ENCODE measurements at places on chromosomes 5 and 9.

DNA sequence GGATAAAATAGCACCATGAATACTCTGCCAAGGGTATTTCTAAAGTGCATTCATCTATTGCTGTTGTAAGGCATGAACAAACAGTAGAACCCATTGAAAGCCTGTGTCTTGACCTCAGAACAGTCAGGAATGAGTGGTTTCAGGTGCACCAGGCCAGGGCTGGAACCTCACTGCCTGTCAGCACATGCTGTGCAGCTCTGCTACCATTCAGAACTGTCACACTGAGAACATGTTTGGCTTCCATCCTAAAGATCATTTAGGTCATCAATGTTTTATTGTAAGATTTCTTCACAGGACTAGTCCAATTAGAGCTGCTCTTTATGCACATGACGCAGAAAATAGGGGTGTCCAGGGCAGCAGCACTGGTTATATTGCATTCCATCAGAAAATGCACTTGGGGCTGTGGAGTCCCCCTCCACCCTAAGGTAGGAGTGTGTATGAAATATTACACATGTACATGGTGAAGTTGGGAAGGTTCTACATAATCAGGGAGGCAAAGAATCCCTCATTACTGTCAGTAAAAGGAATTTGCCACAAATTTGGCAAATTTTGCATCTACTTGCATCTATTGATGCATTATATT lies 408.0 kb downstream of the CTNND2 start:
- DNase-seq, result no peak

GRCh38 chr9:125559194-125559593 lies 147.8 kb downstream of the MAPKAP1 start:
- no peak for DNase-seq

GRCh38 chr9:92647671-92648473 lies 22.1 kb downstream of the IPPK start:
- DNase-seq, result no peak

- no peak for DNase-seq
These were observed 381.1 kb upstream of the ACTBL2 start for GRCh38 chr5:57863661-57864060.

DNA sequence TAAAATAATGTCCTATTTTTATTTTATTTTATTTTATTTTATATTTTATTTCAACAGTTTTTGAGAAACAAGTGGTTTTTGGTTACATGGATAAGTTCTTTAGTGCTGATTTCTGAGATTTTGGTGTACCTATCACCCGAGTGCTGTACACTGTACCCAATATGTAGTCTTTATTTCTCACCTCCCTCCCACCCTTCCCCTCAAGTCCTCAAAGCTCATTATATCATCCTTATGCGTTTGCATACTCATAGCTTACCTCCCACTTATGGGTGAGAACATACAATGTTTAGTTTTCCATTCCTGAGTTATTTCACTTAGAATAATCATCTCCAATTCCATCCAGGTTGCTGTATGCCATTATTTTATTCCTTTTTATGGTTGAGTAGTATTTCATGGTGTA lies 63.5 kb downstream of the ARRDC3 start:
- no peak for DNase-seq

DNA sequence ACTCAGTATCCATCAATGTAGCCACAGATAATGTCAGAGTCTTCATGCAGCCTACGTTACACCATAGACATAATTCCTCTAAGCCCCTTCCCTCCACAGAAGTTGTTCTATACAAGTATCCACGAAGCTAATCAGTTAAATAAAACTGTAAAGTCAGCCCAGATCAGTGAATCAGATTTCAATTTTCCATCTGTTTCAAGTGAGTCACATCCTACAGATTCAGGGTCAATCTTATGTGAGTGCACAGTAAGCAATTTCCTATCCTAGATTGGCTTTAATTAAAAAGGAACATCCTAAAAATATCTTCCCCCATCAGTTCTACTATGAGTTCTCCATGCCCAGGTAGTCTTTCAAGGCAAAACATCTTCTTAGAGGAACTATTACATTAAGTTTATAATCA lies 402.5 kb downstream of the EFNA5 start:
- DNase-seq, result no peak

DNA sequence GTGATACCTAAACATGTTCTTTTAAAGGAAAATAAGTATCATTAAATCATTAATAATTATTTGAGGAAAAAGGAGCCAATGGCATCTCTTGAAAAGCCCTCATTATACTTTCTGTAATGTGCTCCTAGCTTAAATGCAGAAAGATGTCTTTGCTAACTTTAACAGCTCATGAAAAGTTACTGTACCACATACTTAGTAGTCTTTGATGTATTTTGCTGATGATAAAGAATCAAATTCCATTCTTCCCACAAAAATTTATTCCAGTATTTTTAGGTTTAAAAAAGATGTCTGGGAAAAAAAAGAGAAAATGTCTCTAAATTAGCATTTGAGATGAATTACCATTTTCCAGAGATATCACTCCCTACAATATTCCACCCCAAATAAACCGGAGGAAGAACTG lies 112.5 kb downstream of the PPP2R2B start:
- no peak for DNase-seq

GRCh38 chr9:81213456-81213855 lies 475.9 kb downstream of the TLE1 start:
- DNase-seq, result no peak

DNA sequence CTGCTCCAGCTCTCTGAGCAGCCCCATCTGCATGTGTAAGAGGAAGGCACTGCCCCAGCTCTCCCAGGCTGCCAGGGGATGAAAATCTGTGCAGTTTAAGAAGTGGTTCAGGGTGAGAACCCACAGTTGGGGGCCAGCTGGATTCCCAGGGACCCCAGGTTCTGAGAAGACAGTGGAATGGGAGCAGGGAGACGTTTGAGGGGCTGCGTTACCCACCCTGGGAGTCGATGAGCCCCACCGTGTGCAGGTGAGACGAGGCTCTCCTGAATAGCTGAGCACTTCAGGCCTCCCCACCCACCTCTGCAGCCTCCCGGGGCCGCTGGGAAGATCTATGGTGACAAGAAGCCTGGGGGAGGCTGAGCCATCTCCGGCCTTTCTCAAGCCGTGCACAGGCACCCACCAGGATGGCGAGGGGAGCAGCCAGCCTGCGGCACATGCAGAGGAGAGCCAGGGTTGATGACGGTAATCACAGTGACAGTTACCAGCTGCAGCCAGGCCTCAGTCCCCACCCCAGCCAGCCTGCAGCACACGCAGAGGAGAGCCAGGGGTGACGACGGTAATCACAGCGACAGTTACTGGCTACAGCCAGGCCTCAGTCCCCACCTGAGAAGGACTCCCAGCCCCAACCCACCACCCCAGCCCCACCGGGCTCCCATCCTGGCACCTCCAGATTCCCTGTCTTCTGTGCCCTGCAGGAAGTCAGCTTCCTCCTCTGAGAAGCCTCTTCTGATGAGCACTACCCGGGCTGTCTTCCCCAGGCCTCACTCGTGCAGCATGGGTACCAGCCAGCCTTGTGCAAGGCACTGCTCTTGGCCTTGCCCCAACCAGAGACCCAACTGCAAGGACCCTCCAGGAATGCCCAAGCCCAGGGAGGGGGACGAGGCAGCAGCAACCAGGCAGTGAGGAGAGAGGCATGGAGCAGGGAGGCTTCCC lies 150.8 kb upstream of the PPP1R26 start:
- DNase-seq, result no peak

DNA sequence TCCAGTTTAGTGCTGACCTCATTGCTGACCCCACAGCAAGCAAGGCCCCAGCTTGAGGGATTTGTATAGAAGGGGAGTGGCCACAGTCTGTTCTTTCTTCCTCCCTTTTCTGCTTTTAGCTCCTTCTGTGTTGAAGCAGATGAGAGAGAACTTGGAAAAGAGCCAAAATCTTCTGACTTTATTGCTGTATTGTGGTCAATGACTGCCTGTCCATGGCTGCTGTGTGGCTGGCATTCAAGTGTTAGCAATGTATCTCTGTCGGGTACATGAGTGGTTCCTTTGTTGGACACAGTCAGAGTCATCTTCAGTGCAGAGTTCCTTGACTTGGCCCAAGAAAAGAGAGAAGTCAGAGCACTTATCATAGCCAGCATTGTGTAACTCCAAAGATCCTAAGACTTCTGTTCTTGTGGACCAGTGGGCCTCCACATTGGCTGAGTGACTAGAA lies 154.1 kb downstream of the LRRC70 start:
- DNase-seq, result peak; percentile 83

DNA sequence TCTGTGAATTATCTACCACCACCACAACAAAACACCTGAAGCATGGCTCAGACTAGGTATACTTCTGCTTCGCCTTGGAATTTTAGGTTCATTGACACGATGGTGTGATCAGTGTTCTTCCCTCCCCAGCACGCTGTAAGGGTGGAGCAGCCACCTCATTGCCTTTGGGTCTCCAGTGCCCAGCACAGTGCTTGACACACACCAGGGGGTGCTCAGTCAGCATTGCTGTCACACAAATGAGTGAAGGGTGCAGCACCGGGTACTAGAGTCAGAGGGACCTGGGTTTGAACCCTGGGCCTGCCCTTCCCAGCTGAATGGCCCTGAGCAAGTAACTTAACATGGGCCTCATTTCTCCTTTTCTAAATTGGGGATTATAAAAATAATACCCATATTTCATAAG lies 9.9 kb upstream of the ANGPTL2 start:
- no peak for DNase-seq

- no peak for DNase-seq
These were observed 81.9 kb upstream of the RARS1 start for GRCh38 chr5:168404365-168404764.

GRCh38 chr5:149247726-149248125 lies 23.9 kb upstream of the AFAP1L1 start:
- no peak for DNase-seq

DNA sequence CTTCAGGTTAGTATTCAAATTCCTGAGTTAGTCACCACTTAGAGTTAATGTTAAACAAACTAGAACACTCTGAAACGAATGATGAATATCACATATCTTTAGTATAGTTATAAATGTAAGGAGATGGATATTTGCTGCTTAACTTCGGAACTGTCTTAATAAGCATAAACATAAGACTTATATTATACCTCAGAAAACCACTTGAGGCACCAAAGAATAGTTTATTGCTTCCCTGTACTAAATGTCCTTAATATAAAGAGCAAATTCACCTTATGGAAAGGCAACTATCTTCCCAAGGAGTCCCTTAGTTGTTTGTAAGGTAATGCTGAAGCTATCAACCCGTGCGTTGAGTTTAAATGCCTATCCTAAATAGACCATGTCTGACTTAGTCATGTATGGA lies 300.0 kb upstream of the ADAMTSL1 start:
- no peak for DNase-seq

GRCh38 chr5:58099257-58099656 lies 360.6 kb downstream of the PLK2 start:
- DNase-seq, result no peak

DNA sequence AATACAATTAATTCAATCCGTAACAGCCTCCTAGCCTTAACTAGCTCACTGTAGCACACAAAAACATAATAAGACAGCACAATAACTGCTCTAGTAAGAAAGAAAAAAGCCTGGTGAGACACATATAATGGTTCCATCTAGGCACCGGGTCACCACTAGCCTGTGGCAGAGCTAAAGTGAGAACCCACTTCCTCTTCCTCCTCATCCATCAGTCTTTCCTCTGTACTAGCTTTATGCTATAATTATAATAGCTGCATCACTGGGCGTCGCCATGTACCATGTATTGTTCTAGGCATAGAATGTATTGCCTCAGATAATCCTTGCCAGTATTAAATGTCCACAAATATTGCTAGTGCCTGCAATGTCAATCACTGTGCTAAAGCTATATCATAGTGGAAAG lies 23.1 kb downstream of the ADRB2 start:
- DNase-seq, result no peak

- DNase-seq, result no peak
These were observed 308.0 kb upstream of the PUM3 start for GRCh38 chr9:3151672-3152576.

DNA sequence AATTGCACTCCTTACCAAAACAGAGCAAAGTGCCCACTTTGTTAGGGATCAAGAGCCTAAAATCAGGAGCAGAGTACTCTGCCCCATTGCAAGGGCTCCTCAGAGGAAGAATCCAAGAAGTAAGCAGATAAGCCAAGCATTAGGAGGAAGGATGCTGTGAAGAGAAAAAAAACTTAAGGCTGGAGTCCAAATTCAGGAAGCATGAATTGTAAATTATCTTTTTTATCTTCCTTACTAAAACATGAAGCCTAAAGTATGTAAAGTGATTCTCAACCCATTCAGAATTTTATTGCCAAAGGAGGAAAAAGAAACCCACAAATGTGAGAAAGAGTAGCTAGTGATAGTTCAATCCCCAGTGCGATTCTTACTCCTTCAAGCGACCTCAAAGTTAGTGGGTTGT lies 523.9 kb downstream of the TAF11L14 start:
- DNase-seq, result no peak

Data from OCI-M1 (cell line).